ENCODE measurements at places on chromosomes 12 and 14.

DNA sequence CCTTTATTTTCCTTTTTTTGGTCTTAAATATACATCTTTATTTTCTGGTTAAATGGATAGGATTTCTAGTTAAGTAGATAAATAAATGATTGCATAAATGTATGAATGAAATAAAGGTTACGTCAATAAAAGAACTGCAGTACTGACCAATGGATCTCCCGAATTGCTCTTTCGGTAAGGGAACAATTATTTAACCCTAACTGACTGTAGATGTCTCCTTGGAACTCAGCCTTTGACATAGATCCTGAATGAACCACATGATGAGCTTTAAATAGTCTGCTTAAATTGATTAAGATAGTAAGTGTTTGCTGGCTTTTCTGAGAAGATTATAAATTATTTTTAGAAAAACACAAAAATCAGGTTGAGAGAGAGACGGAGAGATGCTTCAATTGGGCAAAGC, 391.0 kb upstream of the SYT1 start:
- H3K4me1 ChIP-seq, result no peaks in the 10 kb centered on the region
- no peak overlapping the region for H3K27ac ChIP-seq
- DNase-seq, result no peak
- no peaks in the 10 kb centered on the region for H3K36me3 ChIP-seq

DNA sequence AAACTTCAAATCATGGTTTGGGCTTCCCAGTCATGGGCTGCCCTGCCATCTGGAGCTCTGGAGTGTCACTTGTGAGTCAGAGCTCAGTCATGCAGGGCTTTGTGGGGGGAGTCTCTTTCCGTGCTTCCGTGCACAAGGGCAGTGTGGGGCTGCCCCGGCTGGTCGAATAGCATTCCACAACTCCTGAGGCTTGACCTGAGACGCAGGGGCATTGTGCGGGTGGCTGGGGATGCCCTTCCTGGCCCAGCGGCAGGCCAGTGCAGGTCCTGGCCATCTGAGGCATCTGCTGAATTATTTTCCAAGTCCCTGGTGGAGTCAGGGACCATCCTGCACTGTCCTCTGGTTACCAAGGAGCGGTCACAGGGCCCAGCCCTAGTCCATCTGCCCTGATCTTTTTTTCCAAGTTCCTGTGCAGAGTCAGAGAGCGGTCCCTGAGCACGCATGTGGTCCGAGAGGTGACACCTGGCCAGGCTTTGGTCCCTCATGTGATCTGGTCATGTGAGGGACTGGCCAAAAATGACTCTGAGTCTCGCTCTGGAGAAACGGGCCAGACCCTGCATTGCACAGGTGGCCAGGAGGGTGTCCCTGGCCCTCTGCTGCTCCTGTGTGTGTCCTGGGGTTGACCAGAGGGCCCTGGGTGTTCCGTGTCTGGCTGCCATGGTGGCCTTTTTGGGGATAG, 167.0 kb upstream of the ALG10B start:
- H3K27ac ChIP-seq, result no peak overlapping the region
- H3K4me1 ChIP-seq, result no peaks in the 10 kb centered on the region
- no peaks in the 10 kb centered on the region for H3K36me3 ChIP-seq
- peaks cover 20% of the 10 kb centered on the region for H3K27me3 ChIP-seq
- DNase-seq, result no peak

- H3K27me3 ChIP-seq, result no peaks in the 10 kb centered on the region
- H3K27ac ChIP-seq, result peak within 1 kb of the TSS; percentile 51
- H3K36me3 ChIP-seq, result peaks cover 2% of the 10 kb centered on the region
- H3K4me3 ChIP-seq, result peak within 1 kb of the TSS; percentile 32
Measured at GRCh38 chr12:54028314-54029201, at the start of gene HOXC6. HOXC6 (plus strand) TSS chr12:54028440; CDS start chr12:54028522, 82 bp downstream.

DNA sequence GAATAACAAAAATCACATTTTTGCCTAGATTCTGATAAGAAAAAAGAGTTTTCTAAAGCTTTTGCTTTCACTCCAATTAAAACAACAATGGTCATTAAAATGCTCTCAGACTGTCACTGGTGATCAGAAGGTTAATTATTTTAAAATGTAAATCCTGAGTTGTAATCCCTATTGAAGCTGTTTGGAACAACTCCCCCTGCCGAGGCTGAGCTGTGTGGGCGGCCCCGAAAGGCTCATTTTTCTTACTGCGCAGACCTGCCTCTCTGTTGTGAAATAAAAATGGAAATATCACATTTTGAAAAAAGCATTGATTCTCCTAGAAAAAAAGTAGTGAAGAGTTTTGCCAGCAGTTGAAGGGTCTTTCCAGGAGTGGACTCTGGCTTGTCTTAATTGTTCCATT, 174.8 kb upstream of the CDKN3 start:
- H3K27ac ChIP-seq, result no peak overlapping the region
- no peaks in the 10 kb centered on the region for H3K4me1 ChIP-seq
- H3K27me3 ChIP-seq, result peaks cover 4% of the 10 kb centered on the region
- no peaks in the 10 kb centered on the region for H3K36me3 ChIP-seq

DNA sequence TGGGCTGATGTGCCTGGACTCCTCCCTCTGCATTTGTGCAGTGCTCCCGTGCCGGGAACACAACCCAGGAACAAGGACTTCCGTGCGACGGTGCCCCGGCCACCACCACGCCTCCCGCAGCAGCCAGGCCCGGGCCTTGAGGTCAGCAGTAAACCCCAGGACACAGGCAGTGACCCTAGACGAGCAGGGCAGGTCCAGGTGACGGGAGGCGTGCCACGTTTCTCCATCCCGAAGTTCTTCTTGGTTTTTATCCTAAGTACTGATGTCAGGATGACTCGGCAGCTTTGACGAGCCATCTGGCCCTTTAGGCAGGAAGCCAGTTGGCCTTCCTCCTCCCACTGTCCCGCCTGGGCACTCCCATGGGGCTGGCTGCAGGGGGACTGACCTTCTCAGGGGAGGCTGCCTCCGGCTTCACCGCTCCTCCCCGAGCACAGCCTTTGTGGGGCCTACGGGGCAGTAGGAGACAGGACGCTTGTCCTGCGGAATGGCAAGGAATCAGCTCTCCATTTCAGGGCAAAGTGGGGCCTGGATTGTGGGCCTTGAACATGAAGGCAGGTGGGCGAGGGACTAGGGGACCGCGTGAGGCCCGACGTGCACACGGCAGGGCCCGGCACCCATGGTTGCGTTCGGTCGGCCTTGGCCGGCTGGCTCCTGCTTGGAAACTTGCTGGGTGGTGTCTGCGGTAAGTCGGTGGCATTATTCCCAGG, 94.1 kb downstream of the FBXL14 start:
- peaks cover 46% of the 10 kb centered on the region for H3K4me1 ChIP-seq
- H3K4me3 ChIP-seq, result peak overlapping the region; percentile 24
- peak overlapping the region; percentile 94 for H3K27ac ChIP-seq
- H3K36me3 ChIP-seq, result no peaks in the 10 kb centered on the region
- H3K27me3 ChIP-seq, result no peaks in the 10 kb centered on the region

DNA sequence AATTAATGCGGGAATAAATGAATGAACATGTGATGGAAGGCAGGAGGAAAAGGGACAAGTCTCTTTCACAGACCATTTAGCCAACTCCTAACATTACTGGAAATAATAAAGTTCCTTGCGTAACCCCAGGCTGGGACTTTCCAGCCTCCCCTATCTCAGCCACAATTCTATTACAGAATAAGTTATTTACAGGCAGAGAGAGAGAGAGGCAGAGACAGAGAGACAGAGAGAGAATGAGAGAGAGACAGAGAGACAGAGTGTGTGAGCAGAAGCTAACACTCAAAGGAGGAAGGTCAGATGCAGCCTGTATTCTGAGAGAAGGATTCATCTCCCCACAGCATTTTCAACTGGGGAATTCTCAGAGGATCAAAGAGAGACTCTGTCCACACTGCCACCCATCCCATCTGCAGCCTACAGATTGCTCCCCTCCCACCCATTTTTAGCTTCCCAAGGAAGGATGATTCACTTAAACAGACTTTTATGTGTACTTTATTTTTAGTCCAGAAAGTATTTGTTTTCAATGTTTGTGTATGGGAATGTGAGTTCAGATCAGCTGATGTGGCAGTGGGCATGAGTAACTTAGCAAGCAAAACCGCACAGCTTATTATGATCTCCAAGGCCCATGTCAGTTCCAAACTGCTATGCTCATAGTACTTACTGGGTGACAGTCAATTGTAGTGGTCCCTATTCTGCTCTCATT, 165.7 kb downstream of the CAND1 start:
- H3K36me3 ChIP-seq, result no peaks in the 10 kb centered on the region
- no peaks in the 10 kb centered on the region for H3K27me3 ChIP-seq
- no peak for DNase-seq

Data from K562 (cell line).